Renal cortical epithelial cell (primary cell): ENCODE measurements at places on chromosomes 2 and 18. TPM values are rescaled to one million over a fixed set of nuclear protein-coding genes. Genes with fewer than 3 reads are reported as not detected.

Gene CENPA
- total RNA-seq, result 0.50 and 5.6 TPM in 2 replicates

Gene STK39
- 13.8 and 19.3 TPM in 2 replicates for total RNA-seq

Gene ACAA2
- 66.0 and 110 TPM in 2 replicates for total RNA-seq

Gene SERPINB3
- 0.40 and 1.9 TPM in 2 replicates for total RNA-seq

DNA sequence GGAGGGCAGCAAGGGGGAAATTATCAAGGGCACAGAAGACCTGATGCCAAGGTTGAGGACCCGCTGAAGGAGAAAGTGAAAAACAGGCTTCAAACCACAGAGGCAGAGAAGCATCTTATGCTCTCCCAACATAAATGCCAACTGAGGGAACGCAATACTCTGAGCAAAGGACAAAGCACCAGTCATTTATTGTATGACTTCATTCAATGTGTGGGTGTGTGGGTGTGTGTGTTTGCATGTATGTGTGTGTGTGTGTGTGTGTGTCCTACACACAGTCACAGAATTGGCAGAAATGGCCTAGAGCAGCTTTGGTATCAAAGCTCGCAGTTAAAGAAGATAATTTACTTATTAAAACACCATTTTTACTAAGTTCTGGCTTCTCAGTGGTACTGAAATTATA is 51.4 kb downstream of the UXS1 start:
- DNase-seq, result no peak

GRCh38 chr18:77461062-77461688 is 211.5 kb downstream of the GALR1 start:
- no peak for DNase-seq

GRCh38 chr2:69914164-69914949 is 552 bp upstream of the MXD1 start:
- peak; percentile 100 for DNase-seq

- peak; percentile 41 for DNase-seq
Measured at GRCh38 chr18:23226391-23226790, 91.1 kb downstream of the CABLES1 start.

DNA sequence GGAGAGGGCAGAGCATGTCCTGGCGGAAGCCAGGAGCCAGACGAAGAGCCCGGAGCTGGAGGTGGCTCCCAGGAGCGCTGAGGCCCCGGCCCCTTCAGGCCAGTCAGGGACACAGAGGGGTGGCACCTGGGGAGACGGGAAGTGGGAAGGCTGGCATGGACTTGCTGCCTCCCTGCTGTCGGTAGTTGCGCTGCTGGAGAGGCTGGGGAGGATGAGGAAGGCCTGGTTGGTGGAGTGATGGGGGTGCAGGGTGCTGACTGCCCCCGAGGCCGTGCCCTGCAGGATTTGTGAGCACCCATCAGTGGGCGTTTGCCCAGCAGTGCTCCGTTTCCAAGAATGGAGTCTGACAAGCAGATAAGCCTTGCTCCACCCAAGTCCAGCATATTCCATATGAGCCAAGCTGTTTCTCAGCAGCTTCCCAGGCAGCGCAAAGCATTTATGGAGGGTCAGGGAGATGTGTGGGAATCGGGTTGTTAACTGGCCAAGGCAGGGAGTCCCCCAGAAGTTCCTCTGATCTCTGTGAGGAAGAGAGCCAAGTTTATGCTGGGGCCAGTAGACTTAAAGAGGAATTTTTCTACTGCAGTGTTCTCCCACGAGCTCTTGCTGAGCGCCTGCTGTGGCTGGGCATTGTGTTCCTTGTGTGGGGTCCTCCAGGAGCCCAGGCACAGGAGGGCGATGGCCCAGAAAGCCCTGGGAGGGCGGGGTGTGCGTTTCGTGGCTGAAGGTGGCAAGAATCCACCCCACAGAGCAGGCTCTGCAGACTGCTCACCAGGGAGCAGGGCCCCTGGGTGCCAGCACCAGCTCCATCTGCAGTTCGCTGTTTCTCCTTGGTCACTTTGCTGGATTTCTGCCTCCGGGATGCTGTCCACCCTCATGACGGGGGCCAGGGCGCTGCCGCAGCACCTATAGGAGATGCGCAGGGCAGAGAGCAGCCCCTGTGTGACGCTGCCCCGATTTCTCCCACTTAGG is 250.2 kb downstream of the ALPK2 start:
- no peak for DNase-seq

DNA sequence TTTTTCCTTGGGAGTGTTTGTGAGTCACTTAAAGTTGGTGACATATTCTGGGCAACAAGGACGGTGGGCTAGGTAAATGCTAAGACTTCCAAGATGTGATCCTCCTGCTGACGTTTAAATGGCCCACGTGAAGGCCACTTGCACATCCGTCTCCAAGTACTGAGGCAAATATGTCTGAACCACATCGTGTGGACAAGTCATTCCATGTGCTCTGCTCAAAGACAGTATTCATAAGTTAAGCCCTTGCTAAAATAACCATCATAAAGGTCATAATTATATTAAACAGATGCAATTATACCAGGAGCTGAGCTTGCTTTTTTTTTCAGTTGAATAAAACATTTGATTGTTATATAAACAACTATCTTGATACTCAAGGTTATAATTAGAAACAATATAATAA is 44.8 kb downstream of the SPP2 start:
- DNase-seq, result no peak

- no peak for DNase-seq
Measured at GRCh38 chr2:69785358-69785757, 43.4 kb downstream of the ANXA4 start.

DNA sequence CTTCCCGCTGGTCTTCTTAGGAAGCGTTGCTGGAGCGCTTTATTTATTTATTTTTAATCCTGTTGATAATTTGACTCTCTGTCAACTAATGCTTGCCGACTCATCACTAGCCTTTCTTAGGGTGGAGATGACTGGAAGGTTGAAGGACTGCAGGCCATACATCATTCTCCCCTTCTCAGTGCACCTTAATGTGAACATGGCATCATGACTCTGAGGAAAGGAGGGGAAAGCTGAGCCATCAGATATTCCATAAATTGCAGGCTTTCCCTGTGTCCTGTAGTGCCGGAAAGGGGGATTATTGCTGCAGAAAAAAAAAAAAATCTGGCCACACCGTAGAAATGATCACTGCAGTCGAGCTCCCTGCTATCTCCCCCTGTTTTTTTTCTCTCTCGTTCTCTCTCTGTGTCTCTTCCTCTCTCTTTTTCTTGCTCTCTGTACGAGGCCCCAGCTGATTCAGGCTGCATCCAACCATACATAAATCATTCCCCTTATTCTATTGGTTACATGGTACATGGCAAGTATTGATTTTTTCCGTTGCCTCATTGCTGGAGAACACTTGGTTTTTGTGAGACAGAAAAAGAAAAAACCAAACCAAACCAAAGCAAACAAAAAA is 125.8 kb upstream of the EFEMP1 start:
- DNase-seq, result no peak

DNA sequence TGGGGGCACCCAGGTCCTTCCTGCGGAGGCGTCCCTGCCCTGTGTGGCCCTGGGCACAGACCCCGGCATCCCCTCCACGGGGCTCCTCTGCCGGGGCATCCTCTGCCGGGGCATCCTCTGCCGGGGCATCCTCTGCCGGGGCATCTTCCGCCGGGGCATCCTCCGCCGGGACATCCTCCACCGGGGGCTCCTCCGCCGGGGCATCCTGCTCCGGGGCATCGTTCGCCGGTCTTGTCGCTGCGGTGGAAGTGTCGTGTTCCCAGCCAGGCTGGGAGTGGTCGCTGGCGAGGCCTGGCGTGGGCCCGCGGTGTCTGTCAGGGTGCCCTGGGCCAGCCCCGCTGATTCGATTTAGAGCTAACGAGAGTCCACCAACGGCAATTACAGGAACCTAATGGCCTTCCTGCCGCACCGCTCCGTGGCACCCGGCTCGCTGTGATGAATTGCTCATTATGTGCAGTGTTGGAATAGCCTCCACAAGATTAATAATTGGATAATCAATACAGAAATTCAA is 115.1 kb downstream of the NFATC1 start:
- DNase-seq, result no peak
